CD4-positive, alpha-beta T cell treated with Interleukin-15 for 4 hours (primary cell): ENCODE measurements at places on chromosomes 7 and 10.

DNA sequence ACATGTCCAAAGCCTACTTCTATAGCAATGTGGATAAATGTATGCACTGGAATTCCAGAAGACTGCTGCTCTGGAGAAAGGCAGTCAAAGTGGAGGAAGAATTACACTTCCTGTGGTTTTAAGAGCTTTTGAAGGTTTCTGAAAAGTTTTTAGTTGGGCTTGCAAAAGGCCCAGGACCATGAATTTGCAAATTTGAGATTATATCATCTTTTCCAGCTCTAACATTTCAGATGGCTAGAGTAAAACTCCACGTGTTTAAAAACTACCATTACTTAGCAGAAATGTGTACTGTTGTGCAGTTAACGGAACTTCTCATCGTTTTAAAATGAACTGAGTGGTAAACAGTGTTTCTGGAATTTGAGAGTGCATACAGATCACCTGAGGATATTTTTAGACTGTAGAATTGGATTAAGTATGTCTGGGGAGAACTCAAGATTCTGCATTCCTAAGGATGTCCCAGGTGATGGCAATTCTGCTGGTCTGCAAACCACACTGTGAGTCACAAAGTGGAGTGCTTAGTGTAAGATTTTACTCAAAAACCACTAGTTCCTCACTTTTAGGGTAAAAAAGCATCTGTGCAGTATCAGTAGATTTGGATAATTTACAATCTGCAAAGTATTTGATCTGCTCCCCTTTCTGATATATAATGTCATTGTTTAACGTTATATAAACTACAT is 32.9 kb upstream of the CCDC71L start:
- no peak for DNase-seq

GRCh38 chr7:54477083-54477482 is 65.1 kb upstream of the VSTM2A start:
- DNase-seq, result no peak

GRCh38 chr7:72781161-72781560 is 46.8 kb downstream of the TYW1B start:
- no peak for DNase-seq

DNA sequence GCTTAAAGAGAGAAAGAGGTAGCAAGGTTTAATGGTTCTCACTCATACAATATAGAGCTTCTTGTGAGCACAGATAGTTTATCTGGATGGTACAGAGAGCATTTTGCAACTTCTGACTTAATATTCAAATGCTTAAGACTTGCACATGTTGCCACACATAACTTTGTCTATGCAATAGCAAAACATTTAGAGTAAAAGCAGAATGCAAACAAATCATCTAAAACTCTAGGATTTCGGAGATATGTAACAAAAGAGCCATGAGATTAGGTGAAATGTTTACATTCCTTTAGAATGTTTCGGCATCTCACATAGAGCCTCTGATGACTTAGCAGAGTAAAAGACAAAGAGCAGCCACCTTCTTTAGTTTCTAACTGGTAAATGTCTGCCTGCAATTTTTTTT is 717.1 kb upstream of the LRRN3 start:
- no peak for DNase-seq

DNA sequence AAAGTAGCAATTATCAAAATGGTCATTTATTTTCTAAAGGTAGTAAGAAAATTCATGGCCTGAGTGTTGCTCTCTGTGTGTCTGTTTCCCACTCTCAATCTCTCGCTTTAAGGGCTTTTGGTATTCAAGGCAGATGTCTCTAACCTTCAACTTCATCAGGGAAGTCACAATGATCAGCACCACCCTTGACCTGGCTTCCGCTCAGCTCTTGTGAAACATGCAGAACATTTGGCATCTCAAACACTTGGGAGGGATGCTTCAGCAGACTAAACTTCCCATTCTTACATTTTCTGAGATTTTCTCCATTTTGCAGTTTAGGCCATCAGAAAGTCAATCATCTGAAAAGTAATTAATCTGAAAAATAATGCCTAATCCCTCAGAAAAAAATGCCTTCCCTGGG is 129.8 kb downstream of the AOAH start:
- no peak for DNase-seq

DNA sequence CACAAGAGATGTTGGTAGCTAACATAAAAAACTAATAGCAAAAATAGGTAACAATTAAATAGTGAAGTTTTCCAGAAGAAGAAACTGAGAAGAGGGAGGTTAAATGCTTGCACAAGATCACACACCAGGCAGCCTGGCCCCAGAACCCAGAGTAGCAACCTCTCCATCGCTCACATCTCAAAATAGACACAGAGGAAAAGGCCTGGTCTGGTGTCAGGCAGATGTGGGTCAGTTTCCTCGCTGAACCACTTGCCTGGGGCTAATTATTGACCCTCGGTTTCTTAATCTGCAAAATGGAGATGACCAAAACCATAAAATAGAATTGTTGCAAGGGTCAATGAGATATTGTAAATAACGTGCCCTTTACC is 44.5 kb upstream of the STK17A start:
- no peak for DNase-seq

GRCh38 chr7:50142425-50143017 is 49.5 kb upstream of the ZPBP start:
- peak; percentile 69 for DNase-seq
